Bronchus fibroblast of lung (primary cell): ENCODE measurements at places on chromosomes 5 and 9. TPM values are rescaled to one million over a fixed set of nuclear protein-coding genes. Genes with fewer than 3 reads are reported as not detected.

Gene WNT8A
- not detected in 2 replicates for total RNA-seq

Gene FGF18
- not detected in 2 replicates for total RNA-seq

Gene OR1J2
- total RNA-seq = not detected in 2 replicates

Gene FAM163B
- not detected in 2 replicates for total RNA-seq

Gene PDE8B
- under 0.01 and 0.15 TPM in 2 replicates for total RNA-seq

Gene HOMER1
- 2.7 and 3.7 TPM in 2 replicates for total RNA-seq
